ENCODE measurements at places on chromosomes 6 and 20.

GRCh38 chr6:107447663-107448216 lies 11.6 kb downstream of the PDSS2 start:
- DNase-seq: no peak

GRCh38 chr6:159168536-159169192 lies 536 bp upstream of the FNDC1 start:
- DNase-seq: no peak

DNA sequence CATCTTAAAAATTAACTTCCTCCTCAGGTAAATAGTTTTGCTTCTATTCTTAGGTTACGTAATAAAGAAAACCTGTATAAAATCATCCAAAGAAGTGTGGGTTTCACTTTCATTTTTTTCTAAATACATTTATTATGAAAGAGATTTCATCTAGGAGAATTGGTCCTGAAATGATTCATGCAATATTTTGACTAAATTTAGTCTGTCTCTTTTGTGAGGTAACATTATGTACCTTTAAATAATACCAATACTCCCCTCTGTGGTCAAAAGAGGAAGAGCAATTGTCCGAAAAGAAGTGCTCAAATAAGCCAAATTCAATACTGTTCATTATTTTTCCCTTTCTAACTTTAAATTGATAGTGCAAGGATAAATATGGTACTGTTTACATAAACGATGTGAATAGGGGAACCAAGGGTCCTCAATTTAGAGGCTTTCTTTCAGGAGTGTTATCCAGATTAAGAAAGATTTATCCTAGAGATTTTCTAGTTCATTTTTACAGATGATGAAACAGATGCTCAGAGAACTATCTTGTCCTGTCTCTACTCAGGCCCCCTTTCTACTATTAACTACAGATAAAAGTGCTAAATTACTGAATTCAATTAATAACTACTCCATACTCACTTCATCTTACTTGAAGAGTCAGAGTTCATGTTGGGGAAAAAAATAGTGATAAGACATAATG lies 26.2 kb downstream of the CYP39A1 start:
- no peak for DNase-seq

DNA sequence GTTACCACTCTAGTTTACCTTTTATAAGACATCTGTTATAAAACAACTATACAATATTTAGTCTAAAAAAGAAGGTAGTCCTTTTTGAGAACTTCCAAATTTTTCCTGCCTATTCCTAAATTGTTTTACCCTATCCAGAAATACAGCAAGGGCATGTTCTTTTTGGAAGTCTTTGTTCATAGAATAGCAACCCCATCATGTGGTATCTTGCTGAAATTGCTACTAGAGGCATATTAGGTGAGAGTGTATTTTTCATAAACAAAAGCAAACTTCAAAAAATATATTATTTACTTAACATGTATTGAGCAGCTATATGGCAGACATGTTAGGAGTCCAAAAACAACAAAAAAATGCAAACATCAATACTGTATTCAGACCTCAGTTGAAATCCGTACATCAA lies 371.8 kb upstream of the NRSN1 start:
- no peak for DNase-seq

GRCh38 chr6:75579951-75580350 lies 21.7 kb upstream of the SENP6 start:
- DNase-seq: no peak

- DNase-seq: no peak
These were observed 89.9 kb downstream of the PLCB1 start for GRCh38 chr20:8221887-8222419.

- DNase-seq: no peak
These were observed 220.6 kb downstream of the TPBG start for GRCh38 chr6:82584194-82584695.

- no peak for DNase-seq
These were observed 100.6 kb downstream of the SOX4 start for GRCh38 chr6:21694168-21694567.

DNA sequence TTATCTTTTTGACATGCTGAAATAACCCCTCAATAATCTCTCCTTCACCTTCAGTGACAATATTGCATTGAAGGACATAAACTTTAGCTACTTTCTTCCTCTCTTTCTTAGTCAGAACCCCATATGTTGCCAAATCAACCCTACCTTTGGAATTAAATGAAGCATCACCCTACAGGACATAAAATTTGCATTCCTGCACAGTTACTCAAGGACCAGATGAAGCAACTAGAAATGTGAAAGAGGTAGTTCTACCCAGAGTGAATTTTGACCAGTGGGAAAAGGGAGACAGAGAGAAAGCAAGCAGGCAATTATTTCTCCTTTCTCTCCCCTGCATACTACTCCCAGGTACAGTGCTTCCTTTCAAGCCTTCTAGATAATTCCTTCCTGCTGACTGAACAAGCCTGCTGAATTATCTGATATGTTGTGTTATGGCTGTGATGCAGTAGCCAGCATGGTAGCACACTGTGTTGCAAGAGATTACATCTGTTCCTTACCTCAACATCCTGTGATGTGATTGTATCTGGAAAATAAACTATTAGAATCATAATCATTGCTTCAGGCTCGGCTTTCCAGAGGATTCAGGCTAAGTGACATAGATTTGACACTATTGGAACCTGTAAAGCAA lies 16.6 kb downstream of the TENT5A start:
- DNase-seq: no peak

GRCh38 chr6:51398793-51399192 lies 580.1 kb downstream of the TFAP2B start:
- no peak for DNase-seq

GRCh38 chr6:135128268-135128914 lies 52.7 kb upstream of the MYB start:
- DNase-seq: no peak

DNA sequence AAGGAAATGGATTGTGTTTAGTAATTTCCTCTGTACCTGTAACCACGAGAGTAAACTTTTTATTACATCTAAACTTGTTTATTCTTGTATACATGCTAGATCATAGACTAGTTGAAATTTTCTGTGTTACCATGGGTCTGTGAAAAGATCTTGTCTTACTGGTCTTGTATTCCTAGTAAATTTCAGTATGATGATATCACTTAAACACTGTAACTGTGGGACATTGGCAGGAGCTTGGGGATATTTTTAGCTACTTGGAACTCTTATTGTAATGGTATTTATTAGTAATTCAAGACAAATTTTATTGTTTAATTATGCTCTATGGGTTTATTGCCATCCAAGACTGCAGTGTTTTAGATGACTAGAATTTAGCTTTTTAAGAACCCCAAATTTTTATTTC lies 25.9 kb upstream of the TULP4 start:
- DNase-seq: no peak

GRCh38 chr6:1820165-1820564 lies 210.4 kb downstream of the FOXC1 start:
- no peak for DNase-seq

DNA sequence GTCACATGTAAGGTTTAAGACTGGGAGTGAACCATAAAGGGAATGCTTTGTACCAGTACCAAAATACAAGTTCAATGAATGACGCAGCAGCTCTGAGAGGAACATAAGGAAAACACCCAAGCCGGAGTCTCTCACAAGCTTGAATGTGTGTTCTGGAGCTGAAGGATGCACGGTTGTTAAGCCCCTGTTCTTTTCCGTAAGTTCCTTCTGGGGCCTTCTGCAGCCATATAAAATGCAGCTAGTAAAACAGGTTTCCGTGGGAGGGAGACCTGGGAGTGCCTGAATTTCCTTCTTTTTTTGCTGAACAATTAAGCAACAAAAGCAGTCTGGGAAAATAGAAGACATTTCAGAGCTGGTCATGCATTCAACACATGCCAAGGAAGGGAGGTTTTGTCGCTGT lies 73.2 kb upstream of the JAG1 start:
- DNase-seq: no peak

Measured in stimulated activated CD4-positive, alpha-beta T cell treated with anti-CD3 and anti-CD28 coated beads, Interleukin-1b, Interleukin-23, amount 100 ng/mL, for 1 hour (primary cell).